ENCODE measurements at places on chromosomes 6 and 20. TPM values are rescaled to one million over a fixed set of nuclear protein-coding genes. Genes with fewer than 3 reads are reported as not detected.
A peak's percentile ranks its signal among the peaks of the same experiment; 100 is the strongest.

GRCh38 chr20:58694241-58695083 lies 1.9 kb downstream of the NPEPL1 start:
- DNase-seq: no peak

The GJA10 gene
- not detected for total RNA-seq

The SMAP1 gene
- 33.9 TPM for total RNA-seq

DNA sequence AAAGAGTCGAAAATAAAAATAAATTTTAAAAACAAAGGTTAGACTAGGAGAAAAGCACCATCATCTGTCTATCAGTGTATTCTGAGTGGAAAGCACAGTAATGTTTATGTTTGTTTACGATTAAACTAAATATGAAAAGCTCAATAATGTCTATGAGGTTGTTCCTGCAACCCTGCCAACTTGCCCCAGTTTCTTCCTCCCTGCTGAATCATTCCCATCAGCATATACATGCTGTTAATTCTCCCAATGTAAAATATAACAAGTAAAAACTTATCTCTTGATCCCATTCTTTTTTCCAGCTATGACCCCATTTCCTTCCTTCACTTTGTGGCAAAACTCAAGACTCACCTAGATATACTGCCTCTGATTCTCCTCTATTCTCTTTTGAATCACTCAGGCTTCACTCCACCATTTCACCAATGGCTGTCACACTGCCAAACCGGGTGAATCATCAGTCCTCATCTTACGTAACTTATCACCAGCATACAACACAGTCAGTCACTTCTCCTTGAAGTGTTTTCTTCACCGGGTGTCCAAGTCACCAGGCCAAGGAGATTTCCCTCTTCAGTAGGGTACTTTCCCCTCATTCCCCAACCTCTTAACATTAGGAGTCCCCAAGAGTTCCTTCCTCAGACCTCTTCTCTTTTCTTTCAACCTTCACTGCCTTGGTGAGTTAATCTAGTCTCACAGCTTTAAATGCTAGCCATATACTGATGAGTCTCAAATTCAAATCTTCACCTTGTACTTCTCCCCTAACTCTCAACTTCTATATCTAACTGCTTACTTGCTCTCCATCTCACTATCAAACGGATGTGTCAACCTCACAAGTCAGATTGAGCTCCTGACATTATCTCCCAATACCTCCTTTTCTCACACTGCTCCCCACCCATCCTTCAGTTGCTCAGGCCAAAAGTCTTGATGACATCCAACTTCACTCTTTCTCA lies 6.2 kb downstream of the TMEM242 start:
- peak; percentile 87 for DNase-seq

DNA sequence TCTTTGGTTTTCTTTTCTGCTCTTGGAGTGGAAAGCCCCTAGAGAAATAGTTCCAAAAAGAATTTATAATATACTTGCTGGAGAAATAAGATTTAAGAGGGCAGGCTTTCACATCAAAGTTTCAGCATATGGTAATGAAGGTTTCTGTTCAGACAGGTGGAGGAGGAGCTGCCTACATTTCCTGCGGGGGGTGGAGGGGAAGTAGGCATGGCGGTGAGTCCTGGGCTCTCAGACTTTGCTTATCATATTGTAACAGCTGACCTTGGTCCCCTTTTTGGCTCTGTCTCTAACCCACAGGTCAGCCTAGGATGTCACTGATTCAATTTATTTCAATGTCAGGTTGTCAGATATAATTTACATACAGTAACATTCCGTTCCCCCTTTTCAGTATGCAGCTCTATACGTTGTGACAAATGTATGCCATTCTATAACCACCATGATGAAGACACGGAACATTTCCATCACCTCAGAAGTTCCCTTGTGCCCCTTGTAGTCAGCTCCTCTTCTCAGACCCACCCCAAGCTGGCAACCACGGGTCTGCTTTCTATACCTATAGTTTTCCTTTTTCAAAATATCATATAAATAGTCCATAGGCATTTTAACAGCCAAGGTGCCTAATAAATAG lies 77.6 kb upstream of the GGTLC1 start:
- DNase-seq: no peak

GRCh38 chr6:139020689-139021088 lies 7.9 kb upstream of the ABRACL start:
- DNase-seq: no peak

All from thyroid gland (tissue), 4 donors.